Endodermal cell (in vitro differentiated cells): ENCODE measurements at places on chromosomes 12 and 14. TPM values are rescaled to one million over a fixed set of nuclear protein-coding genes. Genes with fewer than 3 reads are reported as not detected.

DNA sequence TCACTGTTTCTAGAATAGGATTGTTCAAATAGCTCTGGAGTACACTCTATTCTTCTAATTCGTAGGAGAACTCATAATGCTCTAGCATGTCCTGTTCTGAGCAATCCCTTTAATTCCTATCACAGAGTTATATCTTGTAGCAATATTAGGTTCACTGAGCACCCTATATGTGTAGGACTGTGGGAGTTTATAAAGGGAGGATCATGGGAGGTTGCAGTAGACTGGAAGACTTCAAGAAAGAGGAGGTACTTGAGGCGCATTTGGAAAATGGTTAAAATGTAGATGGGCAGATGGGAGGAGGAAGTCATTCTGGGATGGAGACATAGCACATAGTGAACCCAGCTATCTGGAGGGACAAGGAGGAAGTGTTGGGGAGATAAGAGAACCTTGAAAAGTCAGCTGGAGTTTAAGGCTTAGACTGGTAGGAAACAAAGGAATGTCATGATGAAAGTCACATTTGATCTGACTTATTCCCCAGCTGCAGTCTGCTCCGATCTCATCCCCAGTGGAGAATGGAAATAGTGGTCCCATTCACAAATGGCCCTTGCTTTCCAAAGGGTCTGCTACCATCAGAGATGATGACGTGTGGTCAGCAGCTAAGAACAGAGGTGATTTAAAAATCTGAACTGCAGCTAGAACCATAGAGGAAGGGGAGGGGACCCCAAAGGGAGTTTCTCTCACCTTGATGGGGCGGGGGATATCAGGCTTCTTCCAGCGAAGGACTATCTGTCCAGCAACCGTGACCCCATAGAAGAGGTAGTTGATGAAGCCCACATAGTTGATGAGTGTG lies 10.1 kb upstream of the CEBPE start:
- no peak overlapping the region for H3K27ac ChIP-seq
- no peaks in the 10 kb centered on the region for H3K27me3 ChIP-seq
- H3K4me3 ChIP-seq: no peak overlapping the region
- no peaks in the 10 kb centered on the region for H3K36me3 ChIP-seq

DNA sequence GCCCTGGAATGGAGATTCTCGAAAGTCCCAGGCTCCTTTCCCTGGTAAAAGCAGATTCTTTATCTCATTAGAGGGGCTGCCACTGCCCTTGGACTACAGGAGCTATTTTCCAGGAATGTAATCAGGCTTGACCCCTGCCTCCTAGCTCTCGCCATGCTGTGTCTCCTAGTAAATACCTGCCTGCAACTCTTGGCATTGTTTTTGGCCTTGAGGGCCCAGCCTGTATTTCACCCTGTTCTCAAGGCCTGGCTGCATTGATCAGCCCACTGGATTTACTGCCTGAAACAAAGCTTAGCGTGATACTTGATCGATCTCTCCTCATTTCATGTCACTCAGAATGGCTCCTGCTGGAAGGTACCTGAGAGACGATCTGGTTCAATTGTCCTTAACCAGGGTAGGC lies 273.7 kb downstream of the CACNA1C start:
- peaks cover 3% of the 10 kb centered on the region for H3K4me1 ChIP-seq
- H3K4me3 ChIP-seq: no peak overlapping the region
- H3K36me3 ChIP-seq: no peaks in the 10 kb centered on the region
- no peak for DNase-seq

DNA sequence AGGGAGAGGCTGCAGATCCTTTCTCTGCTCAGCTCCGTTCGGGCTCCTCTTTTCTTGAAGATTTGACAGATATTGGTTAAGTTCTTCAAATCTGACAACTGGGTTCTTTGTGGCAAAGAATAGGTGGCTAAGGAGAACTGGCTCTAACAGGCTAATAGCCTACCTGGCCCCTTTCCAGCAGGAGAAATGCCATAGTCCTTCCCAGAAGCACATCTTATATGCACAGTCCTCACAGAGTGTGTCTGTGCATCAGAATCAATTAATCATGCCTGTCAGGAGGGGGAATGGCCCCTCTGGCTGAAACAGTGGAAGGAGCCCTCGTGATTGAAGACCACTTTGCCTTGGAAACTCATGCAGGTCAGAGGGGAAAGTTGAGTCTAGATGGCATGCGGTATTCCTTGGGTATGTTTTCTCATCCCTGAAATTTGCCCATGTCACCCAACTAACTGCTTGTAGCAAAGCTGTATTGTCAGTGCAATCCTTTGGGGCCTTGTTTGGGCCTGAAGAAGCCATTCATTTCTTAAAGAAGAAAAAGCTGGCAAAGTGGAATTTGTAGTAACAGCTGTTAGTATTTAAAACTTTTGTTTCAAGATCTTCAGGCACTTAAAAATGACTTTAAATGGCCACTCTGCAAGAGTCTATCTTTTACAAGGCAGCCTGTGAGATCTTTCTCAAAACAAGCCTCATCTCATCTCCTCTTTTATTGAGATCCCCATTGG lies 251.5 kb downstream of the ZFP36L1 start:
- no peaks in the 10 kb centered on the region for H3K4me1 ChIP-seq
- DNase-seq: no peak
- H3K36me3 ChIP-seq: no peaks in the 10 kb centered on the region
- H3K27ac ChIP-seq: peak overlapping the region; percentile 41
- no peaks in the 10 kb centered on the region for H3K27me3 ChIP-seq

- DNase-seq: peak; percentile 47
- H3K4me1 ChIP-seq: no peaks in the 10 kb centered on the region
- H3K27ac ChIP-seq: peak overlapping the region; percentile 94
- H3K36me3 ChIP-seq: no peaks in the 10 kb centered on the region
Measured at GRCh38 chr12:124938587-124938986, 24.1 kb upstream of the UBC start.

- DNase-seq: no peak
- H3K27ac ChIP-seq: no peak overlapping the region
- H3K4me3 ChIP-seq: no peak overlapping the region
- H3K4me1 ChIP-seq: peaks cover 3% of the 10 kb centered on the region
- H3K36me3 ChIP-seq: no peaks in the 10 kb centered on the region
Measured at GRCh38 chr12:46674129-46674528, 151.7 kb downstream of the SLC38A4 start.

DNA sequence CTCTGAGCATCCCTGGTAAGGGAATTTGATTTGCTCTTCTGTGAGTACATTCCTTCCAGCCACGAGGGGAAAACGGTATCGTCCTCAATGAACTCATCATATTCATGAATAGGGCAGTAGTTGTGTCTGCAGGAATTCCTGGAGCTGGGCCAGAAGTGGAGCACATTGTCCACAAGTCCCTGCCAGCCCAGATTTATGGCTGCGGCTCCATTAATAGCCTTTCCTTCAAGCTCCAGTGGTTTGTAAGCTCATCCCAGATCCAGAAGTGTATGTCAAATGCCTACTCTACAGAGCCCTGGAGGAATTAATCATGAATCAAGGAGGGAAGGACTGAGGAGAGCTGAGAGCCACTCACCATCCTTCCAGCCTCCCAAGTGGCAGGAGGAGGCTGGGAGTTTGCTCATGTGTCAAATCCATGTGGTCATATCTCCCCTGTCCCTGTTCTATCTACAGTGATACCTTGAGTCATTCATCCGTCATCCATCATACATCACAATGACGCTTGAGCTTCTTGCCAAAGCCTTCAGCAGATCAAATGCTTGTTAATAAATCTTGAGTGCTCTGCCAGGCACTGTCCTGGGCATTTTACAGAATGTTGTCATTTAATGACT lies 65.5 kb downstream of the SVOP start:
- no peak overlapping the region for H3K27ac ChIP-seq
- no peak for DNase-seq
- H3K36me3 ChIP-seq: no peaks in the 10 kb centered on the region
- H3K27me3 ChIP-seq: peaks cover 4% of the 10 kb centered on the region
- no peak overlapping the region for H3K4me3 ChIP-seq
- no peaks in the 10 kb centered on the region for H3K4me1 ChIP-seq

GRCh38 chr12:503111-503761 lies 43.5 kb downstream of the B4GALNT3 start:
- H3K27me3 ChIP-seq: no peaks in the 10 kb centered on the region
- H3K4me3 ChIP-seq: peak overlapping the region; percentile 48
- no peak overlapping the region for H3K27ac ChIP-seq
- H3K36me3 ChIP-seq: peaks cover 15% of the 10 kb centered on the region
- peaks cover 30% of the 10 kb centered on the region for H3K4me1 ChIP-seq

SLC5A8 gene
- total RNA-seq: not detected in 2 replicates

DNA sequence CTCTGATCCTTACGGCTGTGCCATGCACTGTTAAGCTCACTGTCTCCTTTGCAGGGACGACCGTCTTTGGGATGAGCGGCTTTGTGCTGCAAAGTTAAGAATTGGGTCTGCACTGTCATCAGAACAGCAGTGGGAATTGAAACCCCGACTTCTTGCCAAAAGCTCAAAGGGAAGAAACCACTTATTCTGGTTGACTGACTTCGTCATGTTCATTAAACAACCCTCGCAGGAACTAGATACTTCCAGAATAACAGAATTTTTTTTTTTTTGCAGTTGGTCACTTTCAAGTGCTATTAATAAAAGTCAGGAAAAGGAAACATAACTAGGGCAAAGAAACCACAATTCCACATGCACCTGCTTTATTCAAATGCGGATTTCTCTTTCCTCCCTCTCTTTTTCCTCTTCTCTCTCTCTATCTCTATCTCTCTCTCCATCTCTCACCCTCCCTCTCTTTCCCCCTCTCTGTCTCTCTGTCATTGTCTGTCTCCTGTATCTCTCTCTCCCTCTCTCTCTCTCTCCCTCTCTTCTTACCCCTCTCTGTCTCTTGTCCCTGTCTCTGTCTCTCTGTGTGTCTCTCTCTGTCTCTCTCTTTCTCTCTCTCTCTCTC lies 12.3 kb upstream of the GLT1D1 start:
- H3K27me3 ChIP-seq: no peaks in the 10 kb centered on the region
- H3K36me3 ChIP-seq: no peaks in the 10 kb centered on the region
- H3K4me3 ChIP-seq: no peak overlapping the region
- no peaks in the 10 kb centered on the region for H3K4me1 ChIP-seq

DNA sequence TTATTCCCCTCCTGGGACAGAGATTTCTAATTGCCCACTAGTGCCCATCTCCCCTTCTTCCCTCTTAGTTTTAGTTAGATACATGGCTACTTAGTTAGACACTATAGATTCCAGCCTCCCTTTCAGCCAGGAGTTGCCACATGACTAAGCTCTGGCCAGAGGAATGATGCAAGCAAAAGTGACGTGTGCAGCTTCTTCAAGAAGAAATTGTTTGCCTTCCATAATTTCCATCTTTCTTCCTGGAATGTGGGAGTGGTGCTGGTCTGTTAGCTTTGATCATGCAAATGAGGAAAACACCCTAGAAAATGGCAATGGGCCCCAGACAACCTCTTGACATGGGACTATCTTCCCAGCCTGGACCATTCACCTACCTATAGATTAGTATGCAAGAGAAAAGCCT lies 21.4 kb downstream of the CCDC177 start:
- no peaks in the 10 kb centered on the region for H3K4me1 ChIP-seq
- H3K27me3 ChIP-seq: no peaks in the 10 kb centered on the region
- no peaks in the 10 kb centered on the region for H3K36me3 ChIP-seq
- no peak overlapping the region for H3K27ac ChIP-seq
- H3K4me3 ChIP-seq: no peak overlapping the region

DNA sequence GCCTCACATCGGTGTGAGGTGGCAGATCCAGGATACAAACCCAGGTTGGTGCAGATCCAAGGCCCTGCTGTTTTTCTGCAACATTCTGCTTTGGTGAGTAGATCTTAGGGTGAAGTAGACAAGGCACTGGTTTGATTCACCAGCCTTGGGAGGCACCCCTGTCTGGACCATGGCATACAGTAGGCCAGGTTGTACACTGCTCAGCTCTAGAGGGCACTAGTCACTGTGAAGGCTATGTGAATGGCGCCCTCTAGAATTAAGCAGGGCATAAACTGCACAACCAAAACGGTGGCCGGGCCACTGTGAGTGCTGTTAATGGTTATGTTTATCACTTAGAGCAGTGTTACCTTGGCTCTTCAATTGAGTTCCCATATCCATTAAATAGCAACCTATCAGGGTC lies 280.6 kb upstream of the PWP1 start:
- peak; percentile 84 for DNase-seq
- no peaks in the 10 kb centered on the region for H3K36me3 ChIP-seq
- H3K27me3 ChIP-seq: no peaks in the 10 kb centered on the region
- no peak overlapping the region for H3K4me3 ChIP-seq

DNA sequence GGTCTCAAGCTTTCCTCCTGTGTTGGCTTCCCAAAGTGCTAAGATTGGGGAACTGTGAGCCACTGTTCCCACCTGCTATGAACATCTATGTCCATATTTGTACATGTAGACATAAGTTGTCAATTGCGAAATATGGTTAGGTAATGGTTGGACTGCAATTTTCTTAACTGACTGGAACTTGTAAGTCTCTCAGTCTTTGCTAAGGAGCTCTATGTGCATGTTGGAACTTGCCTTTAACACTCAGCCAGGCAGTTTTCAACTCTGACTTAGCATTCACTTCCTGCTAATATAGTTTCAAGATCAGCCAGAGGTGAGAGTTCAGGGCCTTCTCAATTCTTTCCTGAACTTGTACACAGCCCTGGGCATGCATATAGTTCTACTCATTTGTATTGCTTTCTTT lies 44.5 kb upstream of the EEA1 start:
- DNase-seq: no peak
- H3K27ac ChIP-seq: no peak overlapping the region
- H3K36me3 ChIP-seq: no peaks in the 10 kb centered on the region
- no peak overlapping the region for H3K4me3 ChIP-seq
- H3K27me3 ChIP-seq: no peaks in the 10 kb centered on the region

DNA sequence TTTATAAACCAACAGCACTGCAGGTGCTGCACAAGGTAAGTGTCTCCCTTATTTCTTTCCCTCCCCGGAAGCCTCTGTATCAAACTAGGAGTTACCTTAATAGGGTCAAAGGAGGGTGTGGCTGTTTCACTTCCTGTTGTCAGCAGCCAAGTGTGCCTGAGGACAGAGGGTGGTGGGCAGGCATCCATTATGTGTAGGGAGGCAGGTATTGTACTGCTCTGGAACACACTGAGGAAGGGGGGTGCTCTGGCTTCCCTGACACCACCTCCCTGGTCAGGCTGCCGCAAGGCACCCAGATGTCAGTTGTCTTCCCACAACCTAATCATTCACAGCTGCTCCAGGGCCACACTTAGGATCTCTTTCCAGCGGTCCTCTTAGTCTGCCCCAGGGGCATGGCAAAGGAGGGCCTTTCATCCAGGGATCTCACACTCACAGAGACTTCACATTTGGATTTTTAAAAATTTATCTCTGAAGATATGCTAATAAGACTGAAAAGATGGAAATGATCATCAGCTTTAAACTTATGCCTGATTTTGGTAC lies 132.0 kb upstream of the ARHGAP5 start:
- H3K27me3 ChIP-seq: no peaks in the 10 kb centered on the region
- DNase-seq: no peak
- peaks cover 5% of the 10 kb centered on the region for H3K4me1 ChIP-seq
- no peaks in the 10 kb centered on the region for H3K36me3 ChIP-seq
- H3K4me3 ChIP-seq: no peak overlapping the region

DNA sequence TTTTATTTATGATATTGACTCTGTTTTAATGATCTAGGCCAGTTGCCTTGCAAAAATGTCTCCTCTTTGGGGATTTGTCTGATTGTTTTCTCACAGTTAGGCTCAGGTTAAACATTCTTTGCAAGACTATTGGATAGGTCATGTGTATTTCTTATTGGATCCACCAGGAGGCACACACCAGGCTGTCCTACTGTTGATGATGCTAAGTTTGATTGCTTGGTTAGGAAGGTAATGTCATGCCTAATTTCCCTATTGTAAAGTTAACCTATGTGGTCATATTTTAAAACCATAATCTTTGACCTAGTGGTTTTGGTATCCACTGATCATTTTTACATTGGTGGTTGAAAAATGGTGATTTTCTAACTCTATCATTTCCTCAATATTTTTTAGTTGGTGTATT lies 137.1 kb downstream of the BRMS1L start:
- no peaks in the 10 kb centered on the region for H3K27me3 ChIP-seq
- H3K4me1 ChIP-seq: peaks cover 3% of the 10 kb centered on the region
- H3K4me3 ChIP-seq: no peak overlapping the region
- no peak for DNase-seq
- no peaks in the 10 kb centered on the region for H3K36me3 ChIP-seq
- H3K27ac ChIP-seq: no peak overlapping the region
